ENCODE measurements at places on chromosomes 11 and 22. TPM values are rescaled to one million over a fixed set of nuclear protein-coding genes. Genes with fewer than 3 reads are reported as not detected.

- DNase-seq = no peak
Observed at GRCh38 chr22:45742866-45743450, 71.3 kb downstream of the ATXN10 start.

Gene PATE4
- polyA plus RNA-seq = not detected

Gene LIF
- polyA plus RNA-seq = 0.88 TPM

DNA sequence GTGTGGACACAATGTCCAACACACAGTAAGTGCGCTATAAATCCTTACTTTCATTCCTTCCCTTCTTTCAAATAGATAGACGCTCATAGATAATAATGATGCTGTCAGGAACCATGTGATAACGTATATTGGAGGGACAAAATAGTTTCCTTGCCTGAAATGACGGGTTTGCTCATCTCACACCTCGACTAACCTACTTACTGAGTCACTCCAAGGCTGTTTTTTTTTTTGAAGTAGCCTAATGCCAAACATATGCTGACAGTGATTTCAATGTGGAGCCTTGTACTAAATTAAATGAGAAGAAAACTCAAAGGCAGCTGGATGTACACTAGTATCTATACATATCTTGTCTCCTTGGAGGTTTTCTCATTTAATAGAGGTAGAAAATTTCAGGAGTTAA is 400.5 kb downstream of the NELL1 start:
- no peak for DNase-seq

DNA sequence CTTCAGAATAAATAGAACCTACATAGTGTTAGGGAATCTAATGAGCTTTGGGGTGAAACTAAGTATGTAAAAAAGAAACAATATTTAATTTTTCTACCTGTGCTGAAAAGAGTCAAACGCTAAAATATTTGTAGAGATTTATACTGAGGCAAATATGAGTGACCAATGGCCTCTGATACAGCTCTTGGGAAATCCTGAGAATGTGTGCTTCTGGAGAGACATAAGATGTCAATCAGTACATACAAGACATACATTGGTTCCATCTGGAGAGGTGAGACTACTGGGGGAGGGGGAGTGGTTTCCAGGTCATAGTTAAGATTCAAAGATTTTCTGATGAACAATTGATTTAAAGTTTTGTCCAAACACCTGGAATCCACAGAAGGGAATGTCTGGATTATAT is 970 bp downstream of the ASRGL1 start:
- no peak for DNase-seq

Data from GM12878 (cell line).